NCI-H460 (cell line): ENCODE measurements at places on chromosomes 3 and 15. TPM values are rescaled to one million over a fixed set of nuclear protein-coding genes. Genes with fewer than 3 reads are reported as not detected.
A peak's percentile ranks its signal among the peaks of the same experiment; 100 is the strongest.

- no peak for DNase-seq
Measured at GRCh38 chr15:100112636-100113305, 229.0 kb downstream of the ADAMTS17 start.

DNA sequence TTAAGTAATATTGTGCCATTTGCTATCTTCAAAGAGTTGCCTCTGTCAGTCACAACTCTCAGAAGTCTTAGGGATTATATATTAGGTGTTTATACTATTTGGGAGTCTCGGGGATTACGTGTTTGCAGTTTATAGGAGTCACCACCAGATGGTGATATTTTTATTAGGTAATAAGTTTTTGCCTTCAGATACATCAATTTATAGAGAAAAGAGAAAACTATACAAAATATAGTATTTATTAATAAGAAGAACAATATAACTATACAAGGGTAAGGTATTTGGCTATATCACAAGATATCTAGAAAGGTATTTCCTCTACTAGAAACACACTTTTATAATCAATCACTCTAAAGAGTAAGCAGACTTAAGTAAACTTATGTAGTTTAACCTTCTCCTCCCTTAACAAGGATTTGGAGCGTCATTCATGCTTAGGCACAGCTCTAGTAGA is 10.7 kb upstream of the DHX36 start:
- peak; percentile 24 for DNase-seq

DNA sequence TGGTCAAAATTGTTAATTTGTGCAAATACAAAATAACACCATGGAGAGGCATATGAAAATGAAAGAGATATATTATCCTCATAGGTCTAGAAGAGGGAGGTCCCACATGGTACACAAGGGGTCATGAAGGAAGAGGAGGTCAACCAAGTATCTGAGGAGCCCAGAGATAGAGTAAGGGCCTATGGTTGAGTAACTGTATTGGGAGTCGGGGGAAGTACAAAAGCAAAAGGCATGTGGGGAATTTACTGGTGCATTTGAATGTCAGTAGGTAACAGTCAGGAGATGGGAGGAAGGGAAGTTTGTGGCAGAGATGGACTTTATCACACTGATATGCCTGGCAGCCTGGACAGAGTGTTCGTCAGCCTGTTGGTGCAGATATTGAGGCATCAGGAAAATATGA is 1113.7 kb downstream of the OTOL1 start:
- no peak for DNase-seq

- no peak for DNase-seq
Measured at GRCh38 chr15:41512940-41513505, 604 bp downstream of the LTK start.

DNA sequence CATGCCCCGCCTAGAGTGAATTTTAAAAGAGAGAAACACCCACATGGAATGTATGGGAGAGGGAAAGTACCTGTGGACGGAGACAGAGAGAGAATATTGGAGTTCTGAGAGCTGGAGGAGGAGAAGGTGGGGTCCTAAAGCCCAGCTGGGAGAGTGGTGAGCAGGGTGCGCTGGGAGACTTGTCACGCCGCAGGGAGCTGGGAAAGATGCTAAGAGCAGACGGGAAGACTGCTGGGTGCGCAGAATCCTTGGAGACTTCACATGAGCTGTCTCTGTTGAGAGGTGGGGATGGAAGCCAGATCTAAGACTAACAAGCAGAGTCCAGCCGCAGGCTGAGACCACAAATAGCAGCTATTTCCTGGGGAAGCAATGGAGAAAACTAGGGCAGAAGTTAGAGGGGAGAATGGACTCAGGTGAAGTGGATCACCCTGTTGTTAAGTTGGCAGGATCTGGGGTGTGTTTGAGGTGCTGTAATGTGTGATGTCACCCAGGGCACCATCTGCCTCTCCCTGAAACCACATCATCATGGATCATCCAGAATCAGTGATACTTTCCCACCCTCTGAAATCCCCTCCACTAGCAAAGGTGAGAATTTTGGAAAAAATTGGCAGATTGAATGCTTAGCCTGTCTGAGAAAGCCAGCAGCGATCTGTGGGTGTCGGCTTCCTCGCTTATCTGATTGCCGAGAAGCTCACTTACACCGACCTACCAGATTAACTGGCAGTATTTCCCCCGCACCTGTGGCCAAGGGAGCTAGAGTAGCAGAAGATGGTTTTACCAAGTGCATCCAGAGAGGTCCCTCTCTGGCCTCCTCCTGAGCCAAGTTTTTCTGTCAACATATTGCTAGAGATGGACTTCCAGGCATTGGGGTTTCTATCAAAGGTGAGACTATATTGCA is 174.8 kb upstream of the BHLHE40 start:
- DNase-seq = no peak

- no peak for DNase-seq
Measured at GRCh38 chr3:125651244-125651643, 55.9 kb upstream of the OSBPL11 start.

DNA sequence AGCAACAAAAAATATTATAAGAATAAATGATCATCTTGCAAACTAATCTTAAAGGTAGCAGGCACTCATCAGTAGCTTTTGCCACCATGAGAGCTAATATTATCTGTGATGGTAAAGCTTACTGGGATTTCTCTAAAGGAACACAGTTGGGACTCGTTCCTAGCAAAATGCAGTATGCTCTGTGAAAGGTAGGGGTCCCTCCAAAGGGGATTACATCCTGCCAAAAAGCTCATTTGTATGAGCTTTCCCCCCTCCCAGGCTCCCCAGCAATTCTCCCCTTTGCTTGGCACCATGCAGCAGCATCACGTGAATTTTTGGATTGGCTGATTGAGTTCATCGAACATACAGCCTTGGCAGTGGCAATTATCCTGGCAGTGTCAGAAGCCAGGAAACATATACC is 361.0 kb upstream of the PLSCR5 start:
- DNase-seq = no peak

DNA sequence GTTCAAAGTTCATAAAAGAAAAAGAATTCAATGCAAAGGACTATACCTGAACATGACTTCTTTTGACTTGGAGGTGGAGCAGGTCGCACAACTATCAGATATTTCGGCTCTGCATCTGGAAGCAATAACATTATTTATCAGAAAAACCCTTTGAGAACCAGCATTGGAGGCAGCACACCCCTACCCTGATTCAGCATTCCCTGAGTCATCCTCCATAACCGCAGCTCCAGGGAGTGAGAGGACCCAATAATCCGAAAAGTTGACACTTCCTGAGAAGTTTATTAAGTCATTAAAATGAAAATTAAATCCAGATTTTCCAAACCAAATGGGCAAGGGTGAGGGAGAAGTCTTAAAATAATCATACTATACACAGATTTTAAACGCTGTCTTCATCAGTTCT is 90.6 kb downstream of the ABI3BP start:
- no peak for DNase-seq

- peak; percentile 68 for DNase-seq
Measured at GRCh38 chr3:127544192-127544802, 46.2 kb downstream of the TPRA1 start.

DNA sequence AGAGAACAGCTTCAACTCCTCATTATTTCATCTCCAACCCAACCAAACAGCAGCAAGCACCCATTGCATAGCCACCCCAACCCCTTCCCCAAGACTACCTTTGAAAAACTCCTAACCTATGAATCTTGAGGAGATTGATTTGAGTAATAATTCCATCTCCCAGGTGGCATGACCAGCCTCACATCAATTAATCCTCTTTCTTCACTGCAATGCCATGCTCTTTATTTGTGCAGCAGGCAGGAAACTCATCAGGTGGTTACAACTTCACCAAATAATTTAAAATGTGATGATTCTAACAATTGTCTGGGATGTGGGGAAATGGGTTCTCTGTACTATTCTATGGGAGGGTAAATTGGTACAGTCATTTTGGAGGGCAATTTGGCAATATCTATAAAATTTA is 68.1 kb upstream of the POMGNT2 start:
- DNase-seq = no peak

DNA sequence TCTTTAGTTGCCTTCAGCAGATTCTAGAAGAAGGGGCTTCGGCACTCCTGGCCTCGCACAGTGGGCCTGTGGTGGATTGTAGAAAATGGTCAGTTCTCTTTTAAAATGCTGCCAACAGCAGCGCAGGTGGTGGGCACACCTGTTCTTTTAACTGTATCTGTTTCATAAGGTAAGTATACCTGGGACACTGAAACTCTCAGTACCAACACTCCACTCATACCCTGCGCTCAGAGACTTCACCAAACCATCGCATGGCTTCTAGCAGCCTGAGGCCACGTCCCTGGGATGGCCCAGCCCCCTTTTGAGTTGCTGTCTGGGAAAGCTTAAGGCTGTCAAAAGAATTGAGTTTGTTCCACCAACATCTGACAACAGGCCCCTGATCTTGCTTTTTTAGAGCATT is 56.7 kb upstream of the MCF2L2 start:
- no peak for DNase-seq

GRCh38 chr15:101514318-101514717 is 24.8 kb upstream of the PCSK6 start:
- no peak for DNase-seq

- DNase-seq = no peak
Measured at GRCh38 chr3:173913397-173913796, 515.9 kb downstream of the NLGN1 start.

- DNase-seq = no peak
Measured at GRCh38 chr3:19103510-19103909, 44.8 kb upstream of the KCNH8 start.

DNA sequence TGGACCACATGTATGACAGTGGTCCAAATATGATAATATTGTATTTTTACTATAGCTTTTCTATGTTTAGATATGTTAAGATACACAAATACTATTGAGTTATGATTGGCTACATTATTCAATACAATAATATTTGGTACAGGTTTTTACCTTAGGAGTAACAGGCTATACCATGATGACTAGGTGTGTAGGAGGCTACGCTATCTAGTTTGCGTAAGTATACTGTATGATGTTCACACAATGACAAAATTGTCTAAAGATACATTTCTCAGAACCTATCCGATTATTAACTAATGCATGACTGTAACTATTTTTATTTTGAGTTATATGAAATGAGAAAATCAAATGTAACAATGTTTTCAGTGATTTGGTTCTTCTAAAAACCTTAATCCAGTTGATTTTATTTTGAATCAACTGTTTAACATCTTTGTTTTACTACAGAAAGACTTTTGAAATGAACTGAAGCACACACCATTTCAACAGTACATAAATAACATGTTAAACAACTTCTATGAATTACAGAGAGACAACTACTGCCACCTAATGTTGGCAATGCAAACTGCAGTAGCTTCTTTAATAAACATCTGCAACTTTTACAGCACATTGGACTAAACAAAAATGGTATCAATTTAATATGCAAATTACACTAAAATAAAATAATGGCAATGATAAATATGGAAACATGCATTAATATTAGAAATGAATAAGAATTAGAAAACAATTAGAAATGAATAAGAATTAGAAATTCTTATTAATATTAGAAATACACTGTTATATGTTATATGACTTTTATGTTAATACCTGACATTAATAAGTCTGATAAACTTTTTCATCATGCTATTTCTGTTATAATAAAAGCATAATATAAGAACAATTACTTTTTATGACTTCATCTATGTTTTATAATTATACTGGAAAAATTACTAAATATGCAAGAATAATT is 255.7 kb downstream of the MBNL1 start:
- peak; percentile 40 for DNase-seq

DNA sequence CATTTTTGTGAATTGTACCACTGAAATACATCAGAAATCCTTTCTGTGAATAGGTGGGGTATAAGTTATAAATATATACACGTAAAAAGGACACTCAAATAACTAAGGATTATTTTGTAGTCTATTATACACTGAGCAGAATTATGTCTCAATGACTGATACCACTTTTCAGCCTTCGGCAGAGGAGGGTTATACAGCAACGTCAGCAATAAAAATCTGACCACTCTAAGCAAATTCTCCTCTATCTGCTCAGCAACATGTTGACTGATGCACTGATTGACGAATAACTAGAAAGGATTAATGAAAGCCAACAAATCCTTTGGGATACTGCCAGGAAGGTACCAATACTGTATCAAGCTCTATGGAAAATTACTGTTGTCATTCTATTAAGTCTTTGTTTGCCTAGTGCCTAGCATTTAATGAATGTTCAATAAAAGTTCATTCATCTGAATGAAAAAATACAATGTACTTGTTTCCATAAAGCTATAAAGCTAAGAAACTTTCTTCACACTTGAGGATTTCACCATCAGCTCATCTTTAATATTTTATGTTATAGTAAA is 5.2 kb downstream of the ARPP19 start:
- DNase-seq = no peak

GRCh38 chr3:35772381-35773015 is 133.2 kb downstream of the ARPP21 start:
- DNase-seq = no peak

Gene GAP43
- total RNA-seq = 0.40 and 0.66 TPM in 2 replicates

Gene GOLGA8T
- 0.35 and 0.52 TPM in 2 replicates for total RNA-seq

Gene SMAD6
- total RNA-seq = 4.0 and 4.8 TPM in 2 replicates

Gene DOCK3
- 1.9 and 2.2 TPM in 2 replicates for total RNA-seq

Gene EPHB1
- 0.05 and 0.40 TPM in 2 replicates for total RNA-seq

Gene EFCC1
- total RNA-seq = not detected in 2 replicates
